ENCODE measurements at places on chromosomes 6 and 20.

- no peak for DNase-seq
Measured at GRCh38 chr6:112639391-112639831, 292.3 kb downstream of the RFPL4B start.

DNA sequence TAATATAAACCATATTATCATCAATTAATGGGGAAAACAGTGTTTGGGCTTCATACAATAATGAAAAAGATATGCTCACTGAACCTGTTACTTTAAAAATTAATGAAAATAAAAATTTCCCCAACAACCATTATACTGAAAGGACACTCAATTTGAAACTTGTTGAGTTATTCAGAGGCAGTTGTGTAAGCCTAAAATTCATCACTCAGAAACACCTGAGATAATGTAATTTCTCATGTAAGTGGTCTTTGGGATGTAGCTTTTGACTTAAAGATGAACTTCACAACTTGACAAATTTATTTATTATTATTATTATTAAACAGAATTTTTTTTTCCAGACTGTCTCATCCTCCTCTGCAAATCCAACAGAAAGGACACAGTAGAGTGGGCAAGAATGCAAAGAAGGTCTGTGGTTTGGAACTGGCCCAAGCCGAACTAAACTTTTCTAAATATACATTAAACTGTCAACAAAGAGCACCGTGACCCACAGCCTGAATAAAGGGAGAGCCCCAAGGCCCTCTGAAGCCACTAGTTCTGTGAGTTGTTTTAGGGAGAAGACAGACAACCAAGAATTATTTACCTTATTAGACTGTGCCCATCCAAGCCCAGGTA lies 32.2 kb upstream of the HEY2 start:
- no peak for DNase-seq

- peak; percentile 39 for DNase-seq
Measured at GRCh38 chr6:52063584-52064344, 23.6 kb downstream of the PKHD1 start.

- no peak for DNase-seq
Measured at GRCh38 chr20:1995531-1996310, 1.9 kb upstream of the PDYN start.

DNA sequence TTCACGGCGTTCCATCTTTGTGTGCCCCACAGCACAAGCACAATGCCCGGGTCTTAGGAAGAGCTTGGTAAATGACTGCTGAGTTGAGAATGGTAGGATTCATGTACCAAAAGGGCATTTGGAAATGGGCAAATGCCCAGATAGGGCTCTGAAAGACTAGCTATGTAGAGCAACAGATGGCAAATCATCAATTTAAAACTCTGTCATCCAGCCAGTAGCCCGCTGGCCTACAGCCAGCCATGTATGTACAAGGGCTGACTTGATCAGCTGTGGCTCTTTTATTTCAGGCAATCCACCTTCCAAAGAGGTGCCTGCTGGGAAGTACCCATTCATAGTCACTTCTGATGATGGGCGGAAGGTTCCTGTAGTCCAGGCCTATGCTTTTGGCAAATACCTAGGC lies 35.1 kb downstream of the NT5E start:
- DNase-seq: no peak

DNA sequence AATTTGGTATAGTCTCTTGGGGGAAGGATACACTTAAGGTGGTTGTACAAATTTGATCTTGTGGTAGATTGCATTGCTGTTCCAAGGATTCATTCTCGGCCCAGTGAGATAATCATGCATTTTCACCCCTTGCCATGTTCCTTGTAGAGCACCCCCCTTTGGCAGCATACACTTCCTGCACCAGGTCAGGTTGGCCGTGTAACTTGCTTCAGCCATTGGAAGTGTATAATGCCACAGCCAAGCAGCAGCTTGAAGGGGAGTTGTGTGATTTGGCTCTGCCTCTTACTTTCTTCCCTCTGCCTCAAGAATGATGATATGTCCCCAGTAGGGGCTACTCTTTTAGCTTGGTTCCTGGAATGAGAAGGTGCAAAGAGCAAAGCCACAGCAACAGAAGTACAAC lies 21.9 kb downstream of the CCN2 start:
- DNase-seq: no peak

DNA sequence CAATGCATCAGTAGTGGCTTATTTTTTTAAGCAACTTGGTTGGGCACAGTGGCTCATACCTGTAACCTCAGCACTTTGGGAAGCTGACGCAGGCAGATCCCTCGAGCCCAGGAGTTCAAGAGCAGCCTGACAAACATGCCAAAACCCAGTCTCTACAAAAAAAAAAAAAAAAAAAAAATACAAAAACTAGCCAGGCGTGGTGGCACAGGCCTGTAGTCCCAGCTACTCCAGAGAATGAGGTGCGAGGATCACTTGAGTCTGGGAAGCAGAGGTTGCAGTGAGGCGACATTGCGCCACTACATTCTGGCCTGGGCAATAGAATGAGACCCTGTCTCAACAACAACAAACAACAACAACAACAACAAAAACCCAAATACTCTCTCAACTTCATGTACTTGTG lies 44.7 kb upstream of the XRN2 start:
- DNase-seq: no peak

GRCh38 chr6:88538130-88538706 lies 372.1 kb upstream of the CNR1 start:
- no peak for DNase-seq

DNA sequence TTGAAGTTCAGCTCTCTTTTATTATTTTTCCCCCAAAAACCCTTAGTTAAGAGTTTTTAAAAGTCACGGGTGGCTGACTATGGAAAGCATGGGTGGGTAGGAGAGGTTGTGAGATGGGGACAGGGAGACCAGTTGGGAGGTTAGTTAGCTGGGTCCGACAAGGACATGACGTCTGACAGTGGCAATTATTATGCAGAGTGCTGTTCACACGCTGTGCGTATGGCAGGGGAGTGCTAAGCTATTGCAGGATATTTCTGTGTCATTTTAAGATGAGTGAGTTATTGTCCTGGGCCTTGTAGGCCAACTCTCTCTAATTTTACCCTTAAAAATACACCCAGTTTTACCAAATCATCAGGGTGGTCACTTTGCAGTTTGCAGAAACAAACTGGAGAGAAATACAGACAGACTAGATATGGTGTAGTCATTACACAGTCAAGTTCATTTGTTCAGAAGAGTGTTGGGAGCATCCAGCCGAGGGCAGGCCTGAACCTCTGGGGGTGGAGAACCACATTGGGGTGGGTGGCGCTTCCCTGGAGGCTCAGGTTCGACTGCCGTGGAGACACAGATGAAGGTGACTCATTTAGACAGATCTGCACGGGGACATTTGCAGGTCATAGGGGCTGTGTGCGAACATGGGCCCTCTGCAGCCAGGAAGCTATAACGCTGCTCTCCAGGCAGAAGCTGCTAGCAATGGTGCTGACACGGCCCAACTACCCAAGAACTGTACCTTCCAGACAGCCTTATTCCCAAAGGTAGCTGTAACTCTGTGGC lies 307.6 kb downstream of the QKI start:
- no peak for DNase-seq

DNA sequence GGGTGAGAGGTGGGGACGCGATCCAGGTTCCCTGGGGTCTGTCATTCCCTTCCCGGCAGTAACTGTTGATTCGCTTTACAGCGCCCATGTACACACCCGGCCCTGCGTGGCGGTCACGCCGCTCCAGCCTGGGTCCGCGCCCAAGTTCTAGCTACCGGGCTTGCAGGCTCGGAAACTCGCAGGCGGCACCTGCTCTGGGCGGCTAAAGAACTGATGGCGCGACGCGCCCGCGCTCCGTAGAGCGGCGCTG lies 1.4 kb upstream of the POU3F2 start:
- DNase-seq: peak; percentile 75

GRCh38 chr6:170459451-170459850 lies 93.7 kb downstream of the PSMB1 start:
- no peak for DNase-seq

DNA sequence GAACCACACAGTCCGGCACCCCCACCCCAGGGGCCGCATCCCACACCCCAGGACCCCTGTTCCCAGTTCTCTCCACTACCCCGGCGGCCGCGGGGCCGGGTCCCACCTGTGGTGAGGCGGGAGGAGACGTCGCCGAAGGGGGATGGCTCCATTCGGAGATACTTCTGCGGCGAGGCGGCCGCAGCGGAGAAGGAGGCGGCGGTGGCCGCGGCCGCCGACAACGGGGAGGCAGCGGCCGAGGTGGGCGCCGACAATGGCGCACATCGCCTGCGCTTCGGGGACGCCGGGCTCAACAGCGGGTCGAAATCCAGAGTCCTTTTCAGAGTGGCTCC lies 723 bp downstream of the AKIRIN2 start:
- no peak for DNase-seq

DNA sequence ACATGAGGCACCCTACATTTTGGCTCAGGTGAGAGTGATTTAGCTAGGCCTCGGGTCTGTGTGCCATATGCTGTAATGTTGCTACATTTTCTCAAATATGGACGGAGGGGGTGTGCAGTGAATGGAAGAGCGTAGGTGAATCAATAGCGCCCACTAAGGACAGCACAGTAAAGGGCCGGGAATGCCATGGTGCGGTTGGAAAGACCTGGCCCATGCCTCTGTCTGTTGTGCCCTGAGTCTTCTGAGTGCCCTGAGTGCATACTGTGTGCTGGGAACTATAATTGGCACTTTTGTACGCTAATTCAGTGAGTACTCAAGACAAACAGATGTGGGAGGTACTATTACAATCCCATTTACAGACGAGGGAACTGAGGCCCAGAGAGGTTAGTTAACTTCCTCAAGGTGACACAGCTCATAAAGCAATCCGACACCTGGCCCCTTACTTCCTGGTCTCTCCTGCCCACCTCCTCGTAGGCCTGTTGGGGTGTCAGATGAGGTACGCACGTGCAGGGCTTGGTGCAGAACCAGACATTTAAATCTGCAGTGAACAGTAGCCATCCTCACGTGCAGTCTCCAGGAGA lies 17.3 kb downstream of the SLC22A1 start:
- DNase-seq: no peak

GRCh38 chr6:1105833-1106400 lies 206.0 kb upstream of the FOXQ1 start:
- no peak for DNase-seq

DNA sequence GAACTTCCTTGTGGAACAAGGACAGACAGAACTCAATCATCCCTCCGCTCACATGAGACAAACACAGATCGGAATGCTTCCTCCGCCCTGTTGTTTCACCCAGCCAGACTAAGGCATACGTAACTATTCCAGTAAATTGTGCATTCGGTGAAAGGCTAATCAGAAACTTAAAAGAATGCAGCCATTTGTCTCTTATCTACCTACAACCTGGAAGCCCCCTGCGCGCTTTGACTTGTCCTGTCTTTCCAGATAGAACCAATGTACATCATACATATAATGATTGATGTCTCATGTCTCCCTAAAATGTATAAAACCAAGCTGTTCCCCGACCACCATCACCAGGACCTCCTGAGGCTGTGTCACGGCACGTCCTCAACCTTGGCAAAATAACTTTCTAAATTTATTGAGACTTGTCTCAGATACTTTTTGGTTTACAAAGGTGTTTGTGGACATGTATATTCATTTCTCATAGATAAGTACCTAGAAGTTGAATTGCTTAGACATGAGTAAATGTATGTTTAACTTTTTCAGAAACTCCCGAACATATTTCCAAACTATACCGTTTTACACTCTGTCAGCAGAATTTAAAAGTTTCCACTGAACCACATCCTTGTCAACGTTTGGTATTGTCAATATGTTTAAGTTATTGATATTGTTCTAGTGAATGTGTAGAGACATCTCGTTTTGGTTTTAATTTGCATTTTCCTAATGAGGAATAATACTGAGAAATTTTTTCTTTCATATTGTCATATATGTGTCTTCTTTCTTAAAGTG lies 197.6 kb upstream of the THBS2 start:
- DNase-seq: no peak

DNA sequence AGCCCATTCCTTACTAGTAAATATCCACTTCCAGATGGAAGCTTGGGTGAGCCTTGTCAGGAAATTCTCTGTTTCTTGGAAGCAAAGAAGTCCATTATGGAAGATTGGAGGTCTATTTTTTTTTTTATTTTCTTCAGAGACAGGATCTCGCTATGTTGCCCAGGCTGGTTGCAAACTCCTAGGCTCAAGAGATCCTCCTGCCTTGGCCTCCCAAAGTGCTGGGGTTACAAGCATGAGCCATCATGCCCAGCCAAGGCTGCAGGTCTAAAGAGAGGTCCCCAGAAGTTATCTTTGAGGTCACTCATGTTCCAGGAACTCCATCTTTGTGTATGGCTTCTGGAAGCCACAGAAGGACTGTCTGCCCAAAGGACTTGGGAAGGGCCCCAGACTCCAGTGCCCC lies 255.3 kb downstream of the LY86 start:
- DNase-seq: no peak

GRCh38 chr20:37262505-37262904 lies 891 bp upstream of the GHRH start:
- no peak for DNase-seq

DNA sequence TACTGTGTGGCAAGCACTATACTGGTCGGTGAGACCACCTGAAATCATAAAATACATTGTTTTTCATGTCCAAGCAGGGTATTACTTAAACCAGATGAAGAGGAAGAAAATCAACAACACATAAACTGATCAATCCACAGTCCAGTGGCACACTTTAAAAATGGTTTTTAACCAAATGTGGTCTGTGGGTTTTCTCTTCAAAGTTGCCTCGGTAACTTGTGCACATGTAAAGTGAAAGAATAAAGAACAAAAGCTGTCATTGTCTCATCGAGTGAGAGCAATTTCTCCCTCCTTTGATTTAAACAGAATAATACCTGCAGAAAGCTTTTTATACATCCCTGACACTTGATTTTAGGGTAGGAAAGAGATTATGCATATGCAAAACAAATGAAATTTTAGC lies 3.7 kb downstream of the FLRT3 start:
- DNase-seq: no peak

DNA sequence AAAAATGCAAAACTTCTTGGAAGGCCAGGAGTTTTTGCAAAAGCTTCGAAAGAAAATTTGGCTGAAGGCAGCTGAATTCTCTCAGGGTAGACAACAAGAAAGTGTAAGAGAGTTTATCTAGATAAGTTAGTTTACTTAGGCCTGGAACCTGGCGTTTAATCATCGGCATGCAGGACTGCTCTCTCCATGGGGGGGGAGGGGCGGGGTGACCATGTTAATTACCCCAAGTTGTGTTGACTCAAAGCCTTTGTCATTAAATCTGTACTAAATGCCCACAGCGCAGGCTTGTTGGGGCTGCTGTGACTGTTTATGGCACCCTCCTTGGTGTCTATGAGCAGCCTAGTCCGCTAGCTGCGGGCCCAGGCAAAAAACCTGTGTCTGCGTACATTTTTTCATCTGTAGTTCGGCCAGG lies 20.1 kb upstream of the ZNF451 start:
- DNase-seq: no peak

DNA sequence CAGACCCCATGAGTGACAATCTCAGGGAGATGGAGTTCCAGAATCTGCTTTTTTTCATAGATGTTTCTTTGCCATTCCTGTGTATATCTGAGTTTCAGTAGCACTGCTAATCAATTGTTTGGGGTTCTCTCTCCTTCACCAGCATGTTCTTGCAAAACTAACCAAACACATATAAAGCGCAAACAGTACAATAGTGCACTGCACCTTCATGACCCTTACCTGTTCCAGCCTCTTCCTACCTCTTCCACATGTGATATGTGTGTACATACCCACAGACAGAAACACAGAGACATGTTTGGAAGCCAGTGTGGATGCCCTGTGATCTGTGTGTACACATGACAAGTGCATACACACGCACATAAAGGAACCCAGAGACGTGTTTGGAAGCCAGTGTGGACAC lies 1.8 kb upstream of the CEP43 start:
- no peak for DNase-seq

All from HAP-1 (cell line).